ENCODE measurements at places on chromosomes 6 and 20.

GRCh38 chr6:15061180-15061641, 184.7 kb upstream of the JARID2 start:
- no peak for DNase-seq

GRCh38 chr20:59832406-59833363, 100.8 kb downstream of the SYCP2 start:
- no peak for DNase-seq

DNA sequence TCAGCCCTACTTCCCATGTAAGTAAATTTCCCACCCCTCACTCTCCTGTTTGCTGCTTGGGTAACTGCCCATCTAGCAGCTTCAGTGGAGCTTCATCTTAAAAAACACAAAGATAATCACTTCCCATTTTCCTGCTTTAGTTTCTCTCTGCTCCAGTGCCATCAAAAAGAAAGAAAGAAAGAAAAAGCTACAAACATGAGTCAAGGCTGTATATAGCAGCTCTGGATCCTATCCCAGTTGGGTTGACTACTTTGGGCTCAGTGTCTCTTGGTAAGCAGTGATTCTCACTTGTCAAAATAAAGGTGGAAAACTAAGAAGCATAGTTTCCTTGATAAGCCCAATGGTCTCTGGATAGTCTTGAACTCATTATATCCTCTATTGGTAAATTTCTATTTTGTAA, 48.7 kb upstream of the SRPK1 start:
- DNase-seq = no peak

DNA sequence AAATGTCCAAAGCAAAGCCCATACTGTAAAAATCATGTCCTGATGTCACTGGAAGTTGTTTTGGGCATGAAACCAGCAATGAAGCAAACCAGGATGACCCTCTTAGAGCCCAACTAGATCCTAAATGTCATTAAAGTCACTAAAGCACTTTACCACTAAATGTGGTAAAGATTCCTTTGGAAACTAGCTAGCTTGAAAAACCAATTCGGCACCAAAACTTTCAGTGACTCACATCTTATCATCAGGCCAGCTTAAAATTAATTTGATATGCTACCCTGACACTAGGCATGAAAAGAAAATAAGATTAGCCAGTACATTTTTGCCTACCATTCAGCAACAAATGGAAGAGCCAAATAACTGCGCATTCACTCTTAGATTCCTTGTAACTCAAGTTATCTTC, 145.8 kb downstream of the PACRG start:
- DNase-seq = no peak

DNA sequence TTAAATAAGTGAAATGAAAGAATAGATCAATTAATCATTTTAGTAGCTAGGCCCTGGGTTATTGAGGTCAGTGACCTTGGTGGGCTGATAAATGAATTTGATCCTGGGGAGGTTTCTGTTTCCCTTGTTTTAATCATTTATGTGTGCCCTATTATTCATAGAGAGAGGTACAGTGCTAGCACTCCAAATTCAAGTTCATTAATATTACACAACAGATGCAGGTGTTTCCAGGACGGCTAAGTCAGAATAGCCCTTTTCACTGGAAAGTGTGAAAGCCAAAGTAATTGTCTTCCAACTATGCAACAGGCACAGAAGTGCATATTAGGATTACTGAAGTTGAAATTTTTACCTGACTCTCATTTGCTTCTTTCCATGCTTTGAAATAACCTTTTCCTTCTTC, 61.7 kb upstream of the SGK1 start:
- no peak for DNase-seq

DNA sequence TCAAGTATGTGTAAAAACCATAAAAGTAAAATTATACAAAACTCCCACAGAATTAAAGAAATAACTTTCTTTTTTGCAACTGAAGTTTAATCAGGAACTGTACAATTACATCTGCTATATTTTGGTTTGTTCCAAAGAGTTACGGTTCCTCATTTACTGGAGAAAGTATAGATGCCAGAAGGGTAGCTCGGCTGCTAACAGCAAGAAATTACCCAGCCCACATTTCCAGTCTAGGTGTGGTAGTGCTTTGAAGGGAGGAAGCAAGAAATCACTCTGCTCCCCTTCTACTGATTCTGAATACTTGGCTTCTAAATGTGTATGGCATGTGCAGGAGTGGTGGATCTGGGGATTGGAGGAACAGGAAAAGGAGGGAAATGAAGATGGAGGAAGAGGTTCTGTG, 441.3 kb downstream of the CDC5L start:
- DNase-seq = no peak

GRCh38 chr20:21511485-21511849, 2.4 kb downstream of the NKX2-2 start:
- DNase-seq = no peak

DNA sequence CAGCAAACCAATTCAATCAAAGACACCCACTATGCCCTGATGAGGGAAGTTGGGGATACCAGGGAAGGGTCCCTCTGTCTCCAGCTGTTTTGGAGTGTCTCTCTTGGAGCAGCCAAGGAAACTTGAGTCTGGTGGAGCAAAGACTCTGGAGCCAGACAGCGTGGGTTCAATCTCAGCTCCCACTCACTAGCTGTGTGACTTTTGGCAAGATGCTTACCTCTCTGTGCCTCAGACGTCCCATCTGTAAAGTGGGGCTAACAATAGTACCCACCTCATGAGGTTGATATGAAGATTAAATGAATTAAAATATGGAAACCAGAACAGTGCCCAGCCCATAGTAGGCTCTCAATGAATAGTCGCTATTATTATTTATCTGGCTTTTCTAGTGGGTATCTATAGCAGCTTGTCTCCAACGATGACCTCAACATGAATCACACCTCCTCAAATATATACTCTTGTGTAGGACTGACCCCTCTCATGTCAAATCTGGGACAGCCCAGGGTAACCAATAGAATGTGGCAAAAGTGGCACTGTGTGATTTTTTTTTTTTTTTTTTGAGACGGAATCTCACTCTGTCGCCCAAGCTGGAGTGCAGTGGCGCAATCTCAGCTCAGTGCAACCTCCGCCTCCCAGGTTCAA, 99.2 kb upstream of the FOXP4 start:
- no peak for DNase-seq

DNA sequence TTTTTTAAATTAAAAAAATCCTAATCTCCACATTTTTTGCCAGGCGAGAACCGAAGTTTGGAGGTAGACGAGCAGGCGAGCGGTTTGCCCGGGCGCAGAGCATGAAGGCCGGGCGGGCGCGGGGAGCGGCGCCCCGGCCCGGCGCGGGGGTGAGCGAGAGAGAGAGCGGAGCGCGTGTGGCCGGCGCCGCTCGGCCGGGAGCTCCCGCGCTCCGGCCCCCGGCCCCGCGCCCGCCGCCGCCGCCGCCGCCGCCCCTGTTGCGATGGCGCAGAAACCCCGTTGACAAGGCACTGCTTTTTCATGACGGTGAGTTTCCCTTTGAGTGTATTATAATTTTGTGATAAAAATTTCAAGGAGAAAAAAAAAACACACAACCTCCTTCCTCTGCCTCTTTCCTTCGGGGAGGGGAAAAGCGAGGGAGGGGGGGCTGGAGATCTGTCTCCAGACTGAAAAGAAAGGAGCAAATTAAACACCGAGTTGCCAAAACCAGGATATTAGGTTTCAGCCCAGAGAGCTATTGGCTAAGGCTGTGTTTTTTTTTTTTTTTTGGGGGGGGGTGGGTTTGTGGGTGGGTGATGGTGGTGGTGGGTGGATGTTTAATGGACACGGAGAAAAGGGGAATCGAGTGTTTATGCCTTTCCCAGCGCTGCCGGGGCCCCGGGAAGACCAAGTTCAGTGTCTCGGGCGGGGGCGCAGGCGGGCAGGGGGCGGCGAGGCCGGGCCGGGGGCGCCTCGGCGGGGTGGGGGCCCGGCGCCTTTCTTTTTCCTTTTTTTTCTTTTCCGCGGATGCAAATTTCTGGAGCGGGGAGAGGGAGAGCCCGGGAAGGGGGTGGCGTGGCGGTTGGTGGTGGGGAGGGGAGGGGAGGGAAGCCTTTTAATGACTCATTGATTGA, at the start of gene BICRAL:
Gene BICRAL, plus strand, starts transcription at position 257 of the 893 bp plus-strand sequence. CDS start 39,971 bp downstream, outside the sequence.
- DNase-seq = peak; percentile 36

- no peak for DNase-seq
Observed at GRCh38 chr6:4382362-4382853, 247.0 kb upstream of the ECI2 start.

GRCh38 chr20:50297498-50298376, 107.1 kb downstream of the CEBPB start:
- DNase-seq = no peak

GRCh38 chr6:147821295-147821897, 312.9 kb downstream of the SAMD5 start:
- DNase-seq = no peak

DNA sequence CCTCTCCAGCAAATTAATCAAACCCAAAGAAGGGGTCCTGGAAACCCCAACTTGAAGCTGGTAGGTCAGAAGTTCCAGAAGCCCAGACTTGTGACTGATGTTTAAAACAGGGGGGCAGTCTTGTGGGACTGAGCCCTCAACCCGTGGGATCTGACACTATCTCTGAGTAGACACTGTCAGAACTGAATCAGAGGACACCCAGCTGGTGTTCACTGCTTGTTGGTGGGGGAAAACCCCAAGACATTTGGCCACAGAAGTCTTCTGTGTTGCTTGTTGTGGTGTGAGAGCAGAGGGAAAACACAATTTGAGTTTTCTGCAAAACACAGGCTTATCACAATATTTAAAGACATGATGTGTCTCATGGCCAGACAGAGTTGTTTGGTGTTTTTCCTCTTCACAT, 29.9 kb downstream of the KIF13A start:
- DNase-seq = no peak

GRCh38 chr6:170281331-170282292, 9.3 kb downstream of the DLL1 start:
- DNase-seq = no peak

DNA sequence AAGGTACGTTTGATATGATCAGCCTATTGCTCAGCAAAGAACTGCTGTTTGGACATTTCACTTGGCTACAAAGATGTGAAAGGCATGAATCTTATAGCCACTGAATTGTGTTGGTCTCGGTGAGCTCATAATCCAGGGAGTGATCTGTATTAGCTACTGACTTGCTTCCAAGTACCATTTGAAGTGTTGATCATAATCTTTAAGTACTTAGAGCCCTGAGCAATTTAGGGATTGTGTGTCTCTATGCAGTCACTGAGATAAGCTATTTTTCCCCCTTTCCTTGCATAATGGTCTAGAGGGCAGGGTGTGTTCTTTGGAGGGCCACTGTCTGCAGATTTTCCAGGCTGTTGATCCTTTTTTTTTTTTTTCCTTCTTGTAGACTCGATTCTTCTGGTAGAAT, 393.6 kb downstream of the ESR1 start:
- no peak for DNase-seq

DNA sequence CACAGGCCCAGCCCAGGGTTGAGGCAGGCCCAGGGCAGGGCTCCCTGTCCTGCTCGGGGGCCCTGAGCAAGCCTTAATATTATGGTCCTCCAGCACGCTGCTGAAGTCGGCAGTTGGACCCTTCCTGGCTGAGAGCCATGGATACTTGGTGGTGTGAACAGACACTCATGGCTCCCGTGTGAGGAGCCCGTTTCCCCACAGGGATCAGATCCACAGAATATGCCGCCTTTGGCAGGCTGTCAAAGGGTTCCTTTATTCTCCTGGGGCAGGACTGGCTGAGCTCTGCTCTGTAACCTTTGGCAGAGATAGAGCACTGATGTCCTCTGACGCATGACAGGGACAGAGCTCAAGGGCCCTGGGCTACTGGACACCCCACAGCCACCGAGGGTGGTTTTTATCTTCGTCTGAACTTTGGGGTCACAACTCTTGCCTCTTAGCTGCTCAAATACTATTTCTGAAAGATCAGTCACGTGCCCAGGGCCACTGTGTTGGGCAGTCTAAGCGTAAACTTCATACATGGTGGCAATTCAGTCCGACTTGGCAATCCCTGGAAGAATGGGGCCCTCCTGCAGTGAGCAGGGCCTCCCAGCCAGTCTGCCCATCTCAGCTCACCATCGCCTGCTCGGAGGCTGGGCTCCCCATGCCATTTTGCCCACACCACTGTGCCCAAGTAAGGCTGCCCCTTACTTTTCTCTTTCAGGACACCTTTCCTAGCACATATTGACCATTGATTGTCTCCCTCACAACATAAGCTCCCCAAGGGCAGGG, 49.1 kb downstream of the TTI1 start:
- no peak for DNase-seq

- DNase-seq = no peak
Observed at GRCh38 chr6:72865467-72865866, 243.6 kb downstream of the KCNQ5 start.

GRCh38 chr6:149410557-149410956, 10.5 kb downstream of the SUMO4 start:
- DNase-seq = no peak

DNA sequence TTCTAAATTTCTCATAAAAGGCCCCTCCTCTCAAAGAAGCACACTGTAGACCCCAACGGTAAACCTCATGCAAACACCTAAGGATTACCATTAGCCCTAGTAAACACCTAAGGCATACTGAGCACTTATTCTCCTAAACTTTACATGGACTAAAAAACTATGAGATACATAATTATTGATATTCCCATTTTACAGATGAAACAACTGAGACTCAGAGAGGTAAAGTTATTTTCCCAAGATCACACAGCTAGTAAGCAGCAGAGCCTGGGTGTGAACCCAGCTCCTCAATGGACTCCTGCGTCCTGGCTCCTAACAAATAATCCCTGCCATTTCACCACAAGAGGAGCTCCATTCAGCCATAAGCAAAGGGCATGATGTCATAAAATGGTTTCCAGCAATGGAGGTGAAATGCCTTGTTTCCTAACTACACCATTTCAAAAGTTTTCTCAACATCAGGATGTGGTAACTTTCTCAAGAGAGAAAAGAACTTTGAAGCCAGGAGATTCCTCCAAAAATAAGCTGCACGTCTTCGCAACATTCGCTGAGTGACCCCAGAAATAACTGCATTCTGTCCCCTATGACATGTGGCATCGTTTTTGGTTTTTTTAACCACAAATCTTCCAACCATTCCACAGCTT, 4.1 kb downstream of the ATP9A start:
- no peak for DNase-seq

DNA sequence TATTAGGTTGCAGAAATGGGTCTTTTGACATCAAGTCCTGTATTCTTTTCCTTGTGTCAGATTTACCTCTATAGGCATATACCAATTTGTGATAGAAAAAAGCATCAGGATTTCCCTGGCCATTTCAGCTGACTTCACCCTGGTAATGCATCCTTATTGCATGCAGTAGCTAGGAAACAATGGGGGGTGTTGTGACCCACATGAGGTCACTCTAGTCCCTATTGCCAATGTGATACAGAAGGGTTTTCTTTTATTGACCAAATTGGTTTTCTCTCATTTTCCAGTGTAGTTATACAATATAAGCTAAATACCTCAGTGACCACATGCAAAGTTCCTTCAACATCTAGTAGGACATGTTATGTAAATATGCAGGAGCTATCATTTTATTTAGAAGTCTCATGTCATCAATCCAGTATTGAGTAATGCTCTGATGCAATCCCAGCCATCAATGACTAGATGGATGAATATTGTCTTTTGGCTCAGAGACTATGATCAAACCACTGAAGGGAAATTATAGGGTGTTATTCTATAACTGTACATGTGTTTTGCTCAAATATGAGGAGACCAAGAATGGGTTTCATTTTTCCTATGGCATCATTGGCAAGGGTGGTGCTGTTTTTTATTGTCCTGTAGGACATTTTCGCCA, 177.7 kb downstream of the KLHL32 start:
- DNase-seq = no peak

Measured in stimulated activated CD8-positive, alpha-beta memory T cell treated with anti-CD3 and anti-CD28 coated beads, Interleukin-4, amount 100 ng/mL, for 1 hour (primary cell).